ENCODE measurements at places on chromosomes 1 and 21. TPM values are rescaled to one million over a fixed set of nuclear protein-coding genes. Genes with fewer than 3 reads are reported as not detected.

DNA sequence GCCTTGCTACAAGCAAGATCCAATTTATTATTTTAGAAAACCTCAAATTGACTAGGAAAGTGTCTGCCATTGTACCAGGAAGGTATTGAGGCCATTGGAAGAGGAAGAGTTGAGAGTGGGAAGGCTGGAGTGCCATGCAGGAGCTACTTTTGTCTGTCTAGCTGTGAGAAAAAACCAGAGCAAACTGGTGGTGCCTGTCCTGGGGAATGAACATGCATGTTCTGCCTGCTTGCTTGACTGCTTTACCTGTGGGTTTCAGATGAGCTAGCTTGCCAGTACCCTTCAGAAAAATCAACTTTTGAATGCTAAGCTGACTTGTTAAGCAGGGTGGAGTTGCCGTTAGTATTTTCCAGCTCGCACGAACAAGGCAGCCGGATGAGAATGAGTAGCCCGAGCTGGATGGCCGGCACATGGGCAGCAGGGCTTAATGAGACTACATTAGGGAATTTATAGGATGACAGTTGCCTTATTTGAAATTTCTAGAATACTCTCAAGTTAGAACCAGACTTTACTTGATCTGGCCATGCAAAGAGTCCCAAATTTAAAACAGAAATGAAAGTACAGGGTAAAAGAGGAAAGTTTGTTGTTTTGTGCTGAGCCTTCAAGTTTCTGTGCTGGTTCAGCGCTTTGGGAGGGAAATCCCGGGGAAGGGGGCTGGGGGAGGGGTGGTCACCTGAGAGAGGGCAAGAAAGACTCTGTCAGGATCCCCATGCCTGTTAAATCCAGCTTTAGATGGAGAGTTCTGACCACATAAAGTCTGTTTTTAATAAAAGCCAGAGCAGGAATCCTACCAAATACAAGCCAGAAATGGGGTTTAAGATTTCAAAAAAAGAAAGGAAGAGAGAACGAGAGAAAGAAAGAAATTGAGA, 29.6 kb upstream of the C1orf105 start:
- DNase-seq, result no peak
- H3K4me3 ChIP-seq, result no peak overlapping the region
- peaks cover 35% of the 10 kb centered on the region for H3K4me1 ChIP-seq
- no peaks in the 10 kb centered on the region for H3K27me3 ChIP-seq
- no peak overlapping the region for H3K27ac ChIP-seq
- H3K36me3 ChIP-seq, result no peaks in the 10 kb centered on the region

OR2T11 gene
- polyA plus RNA-seq, result not detected

DNA sequence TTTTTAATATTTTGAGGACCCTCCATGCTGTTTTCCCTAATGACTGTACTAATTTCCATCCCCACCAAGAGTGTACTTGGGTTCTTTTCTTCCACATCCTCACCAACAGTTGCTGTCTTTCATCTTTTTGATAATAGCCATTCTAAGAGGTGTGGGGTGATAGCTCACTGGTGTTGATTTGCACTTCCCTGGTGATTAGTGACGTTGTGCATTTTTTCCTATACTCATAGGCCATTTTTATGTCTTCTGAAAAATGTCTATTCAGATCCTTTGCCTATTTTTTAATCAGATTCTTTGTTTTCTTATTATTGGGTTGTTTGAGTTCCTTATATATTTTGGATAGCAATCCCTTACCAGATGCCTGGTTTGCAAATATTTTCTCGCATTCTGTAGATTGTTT, 64.2 kb downstream of the FCRL5 start:
- no peak for DNase-seq
- H3K36me3 ChIP-seq, result no peaks in the 10 kb centered on the region
- no peaks in the 10 kb centered on the region for H3K4me1 ChIP-seq
- no peaks in the 10 kb centered on the region for H3K27me3 ChIP-seq
- H3K27ac ChIP-seq, result no peak overlapping the region
- no peak overlapping the region for H3K4me3 ChIP-seq

C1orf21 gene
- not detected for polyA plus RNA-seq

GRCh38 chr1:67639361-67639760, 45.6 kb upstream of the GADD45A start:
- DNase-seq, result no peak
- no peaks in the 10 kb centered on the region for H3K27me3 ChIP-seq
- no peak overlapping the region for H3K4me3 ChIP-seq

GRCh38 chr21:36551321-36551720, 71.4 kb upstream of the CLDN14 start:
- peaks cover 38% of the 10 kb centered on the region for H3K27me3 ChIP-seq
- H3K4me1 ChIP-seq, result peaks cover under 1% of the 10 kb centered on the region
- no peaks in the 10 kb centered on the region for H3K36me3 ChIP-seq
- H3K4me3 ChIP-seq, result no peak overlapping the region
- DNase-seq, result no peak

GRCh38 chr1:162383516-162383915, 2.0 kb downstream of the C1orf226 start:
- DNase-seq, result no peak
- H3K27me3 ChIP-seq, result no peaks in the 10 kb centered on the region
- H3K36me3 ChIP-seq, result peaks cover 4% of the 10 kb centered on the region
- H3K4me1 ChIP-seq, result peaks cover under 1% of the 10 kb centered on the region
- no peak overlapping the region for H3K27ac ChIP-seq

- peaks cover 28% of the 10 kb centered on the region for H3K36me3 ChIP-seq
- no peaks in the 10 kb centered on the region for H3K27me3 ChIP-seq
- H3K4me3 ChIP-seq, result no peak overlapping the region
Measured at GRCh38 chr1:43451157-43451591, 2.6 kb downstream of the HYI start.
